ENCODE measurements at places on chromosomes 5 and 9.

DNA sequence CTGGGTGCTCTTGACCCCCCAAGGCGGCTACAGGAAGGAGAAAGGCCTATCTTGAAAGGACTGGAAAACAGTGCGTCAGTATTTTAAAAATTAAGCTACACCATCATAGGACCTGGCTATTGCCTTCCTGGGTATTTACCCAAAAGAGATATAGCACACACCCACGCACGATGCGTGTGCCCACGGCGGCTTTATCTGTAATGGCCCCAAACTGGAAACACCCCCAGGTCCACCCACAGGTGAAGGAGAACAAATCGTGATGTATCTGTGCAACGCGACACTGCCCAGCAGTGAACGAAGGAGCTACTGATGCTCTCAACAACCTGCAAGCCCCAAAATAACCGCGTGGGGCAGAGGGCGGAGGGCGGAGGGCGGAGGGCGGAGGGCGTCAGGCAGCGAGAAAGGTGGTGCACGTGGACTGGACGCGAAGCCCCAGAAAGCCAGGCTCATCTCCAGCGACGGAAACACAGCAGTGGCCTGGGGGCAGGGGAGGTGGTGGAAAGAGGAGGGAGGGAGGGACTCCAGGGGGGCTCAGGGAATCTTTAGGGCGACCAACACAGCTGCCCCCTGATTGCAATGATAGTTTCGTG is 12.4 kb upstream of the PTGDS start:
- DNase-seq: no peak

- no peak for DNase-seq
These were observed 471.8 kb upstream of the ACO1 start for GRCh38 chr9:31912636-31913035.

DNA sequence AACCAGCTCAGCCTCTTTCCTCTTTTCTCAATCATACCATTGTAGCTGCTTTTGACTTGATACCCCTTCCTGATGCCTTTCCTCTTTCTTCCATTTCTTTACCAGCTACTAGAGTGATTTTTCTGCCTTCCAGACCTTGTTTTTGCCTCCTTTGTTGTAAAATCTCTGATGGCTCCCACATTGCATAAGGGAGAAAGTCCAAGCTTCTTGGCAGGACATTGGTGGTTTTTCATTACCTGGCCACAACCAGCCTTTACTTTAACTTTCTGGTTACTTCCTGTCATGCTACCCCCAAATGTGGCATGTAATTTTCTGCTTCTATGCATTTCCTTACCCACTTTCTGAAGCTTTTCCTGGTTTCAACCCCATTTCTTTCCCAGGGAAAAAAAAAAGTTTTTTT is 452.5 kb downstream of the TMEM38B start:
- DNase-seq: no peak

- DNase-seq: no peak
These were observed 2.2 kb downstream of the GABRB2 start for GRCh38 chr5:161544350-161544765.

DNA sequence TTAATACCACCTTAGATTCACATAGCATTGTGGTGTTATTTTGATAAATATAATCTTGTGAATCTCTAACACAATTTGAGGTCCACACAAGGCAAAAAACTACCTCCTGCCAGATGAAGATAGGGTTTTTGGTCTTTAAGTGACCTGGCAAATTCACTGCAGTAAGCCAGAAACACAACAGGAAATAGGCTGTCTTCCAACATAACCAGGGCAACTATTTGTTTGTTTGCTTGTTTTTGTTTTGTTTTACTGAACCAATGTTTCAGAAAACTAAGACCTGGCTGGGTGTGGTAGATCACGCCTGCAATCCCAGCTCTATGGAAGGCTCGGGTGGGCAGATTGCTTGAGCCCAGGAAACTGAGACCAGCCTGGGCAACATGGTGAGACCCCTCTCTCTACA is 95.5 kb downstream of the USP20 start:
- DNase-seq: no peak

DNA sequence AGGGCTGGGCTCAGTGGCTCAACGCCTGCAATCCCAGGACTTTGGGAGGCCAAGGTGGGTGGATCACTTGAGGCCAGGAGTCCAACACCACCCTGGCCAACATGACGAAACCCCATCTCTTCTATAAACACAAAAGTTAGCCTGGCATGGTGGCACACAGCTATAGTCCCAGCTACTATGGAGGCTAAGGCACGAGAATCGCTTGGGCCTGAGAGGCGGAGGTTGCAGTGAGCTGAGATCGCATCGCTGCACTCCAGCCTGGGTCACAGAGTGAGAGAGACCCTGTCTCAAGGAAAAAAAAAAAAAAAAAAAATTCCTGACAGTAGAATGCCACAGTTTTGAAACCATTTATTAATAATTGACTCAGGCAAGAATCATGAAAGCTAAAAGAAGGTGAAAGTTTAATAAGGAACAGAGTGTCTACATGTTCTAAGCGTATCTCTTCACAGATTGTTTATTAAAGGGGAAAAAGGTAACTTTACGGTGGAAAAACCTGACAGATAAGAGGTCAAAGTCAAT is 5.7 kb upstream of the PTGR1 start:
- no peak for DNase-seq

- no peak for DNase-seq
These were observed 140.9 kb downstream of the PSAT1 start for GRCh38 chr9:78437806-78438205.

- no peak for DNase-seq
These were observed 10.5 kb downstream of the PIK3R1 start for GRCh38 chr5:68225911-68226545.

DNA sequence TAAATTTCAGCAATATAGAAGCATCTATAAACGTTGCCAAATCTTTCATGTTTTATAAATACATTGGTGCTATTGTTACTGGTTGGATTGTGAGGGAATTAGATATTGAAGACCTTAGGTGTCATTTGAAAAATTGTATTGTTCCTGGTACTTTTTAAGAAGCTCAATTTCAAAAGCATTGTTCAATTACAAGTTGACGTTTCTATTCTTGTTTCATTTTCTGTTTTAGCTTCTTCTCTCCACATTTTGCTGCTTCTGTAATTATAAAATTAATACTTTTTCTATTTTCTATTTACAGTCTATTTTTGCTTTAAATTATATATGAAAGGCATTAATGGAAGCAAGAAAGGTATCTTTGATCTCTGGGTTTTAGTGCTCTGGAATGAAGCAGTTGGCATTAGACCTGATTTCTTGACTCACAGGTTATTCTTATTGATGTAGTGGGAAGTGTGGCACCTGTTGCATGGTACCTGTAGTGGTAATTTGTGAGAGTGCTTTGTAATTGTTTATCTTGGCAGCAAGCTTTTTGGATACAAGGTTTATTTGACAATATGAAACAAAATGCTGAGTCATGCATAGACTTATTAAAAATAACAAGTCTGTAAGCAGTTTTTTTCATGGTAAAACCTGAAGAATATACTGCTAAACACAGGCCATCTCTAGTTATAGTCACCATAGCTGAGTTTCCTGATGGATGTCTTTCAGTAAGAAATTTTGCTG is 13.2 kb downstream of the MACIR start:
- no peak for DNase-seq

DNA sequence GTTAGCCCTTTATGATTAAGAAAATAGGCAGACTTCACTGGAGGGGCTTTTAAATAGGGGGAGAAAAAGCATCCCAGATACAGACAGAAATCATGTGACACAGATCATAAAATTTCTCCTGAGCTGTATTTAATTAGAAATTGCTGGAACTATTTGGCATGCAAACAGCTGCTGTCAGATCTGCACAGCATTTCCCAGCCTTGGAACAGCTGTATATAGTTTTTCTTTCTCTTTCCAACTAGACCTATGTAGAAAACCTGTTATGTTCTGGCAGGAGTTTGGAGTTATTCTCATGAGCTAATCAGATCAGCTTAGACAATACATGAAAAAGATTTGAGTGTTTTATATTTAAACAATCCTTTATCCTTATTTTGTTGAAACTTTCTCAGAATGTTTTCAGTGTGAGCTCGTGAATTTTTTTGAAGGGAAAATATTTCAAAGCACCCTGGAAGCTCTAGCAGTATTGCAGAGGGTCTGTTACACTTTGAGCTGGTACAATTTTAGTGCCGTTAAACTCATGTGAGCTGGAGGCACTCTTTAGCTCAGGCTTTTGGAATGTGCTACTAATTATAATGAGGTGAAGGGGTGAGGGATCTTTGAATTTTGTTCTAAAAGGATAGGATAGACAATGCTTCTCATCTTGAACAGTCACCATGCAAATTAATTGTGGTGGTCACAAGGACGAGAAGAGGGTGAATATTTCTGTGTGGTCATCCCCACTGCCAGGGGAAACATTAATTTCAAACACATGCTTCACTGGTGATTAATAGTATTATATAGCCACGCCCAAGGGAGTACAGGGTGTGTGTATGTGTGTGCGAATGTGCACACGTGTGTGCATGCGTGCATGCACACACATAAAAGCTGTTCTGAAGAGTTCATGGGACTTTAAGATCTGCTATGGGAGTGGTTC is 239.4 kb upstream of the FBXL7 start:
- no peak for DNase-seq

GRCh38 chr9:134738869-134739659 is 97.5 kb downstream of the COL5A1 start:
- DNase-seq: no peak

DNA sequence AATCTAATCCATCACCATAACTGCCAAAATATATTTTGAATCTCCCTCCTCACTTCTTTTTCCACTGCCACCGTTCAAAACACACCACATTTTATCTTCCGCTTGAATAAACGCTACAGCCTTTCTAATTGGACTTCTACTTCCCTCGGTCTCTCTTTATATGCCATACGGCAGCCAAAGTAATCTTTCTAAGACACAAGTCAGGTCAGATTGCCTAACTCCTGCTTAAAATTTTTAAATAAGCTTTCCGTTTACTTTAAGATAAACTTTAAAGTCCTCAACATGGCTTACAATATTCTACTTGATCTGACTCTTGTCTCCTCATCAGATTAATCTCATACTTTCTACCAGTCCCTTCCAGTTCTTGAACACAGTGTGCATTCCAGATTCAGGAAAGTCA is 9.7 kb downstream of the AFF4 start:
- DNase-seq: no peak

DNA sequence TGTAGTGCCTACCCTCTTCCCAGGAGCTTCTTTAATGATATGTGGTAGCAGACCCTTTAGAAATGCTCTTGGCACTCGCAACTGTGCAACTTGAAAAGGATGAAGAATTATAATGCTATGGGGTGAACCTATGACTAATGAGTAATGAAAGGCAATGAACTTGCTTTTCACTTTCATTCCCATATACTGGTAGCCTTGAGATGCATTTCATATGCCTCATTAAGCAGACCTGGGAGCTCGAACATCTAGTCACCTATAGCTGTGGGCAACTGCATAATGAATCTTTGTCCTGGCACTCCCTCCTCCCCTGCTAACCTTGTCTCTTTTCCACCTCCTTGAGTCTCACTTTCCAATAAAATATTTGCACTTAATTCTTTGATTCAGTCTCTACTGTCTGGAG is 605.9 kb upstream of the DAB2 start:
- no peak for DNase-seq
